ENCODE measurements at places on chromosomes 11 and 22.

- no peak for DNase-seq
Measured at GRCh38 chr11:73343076-73343873, 32.9 kb upstream of the RELT start.

DNA sequence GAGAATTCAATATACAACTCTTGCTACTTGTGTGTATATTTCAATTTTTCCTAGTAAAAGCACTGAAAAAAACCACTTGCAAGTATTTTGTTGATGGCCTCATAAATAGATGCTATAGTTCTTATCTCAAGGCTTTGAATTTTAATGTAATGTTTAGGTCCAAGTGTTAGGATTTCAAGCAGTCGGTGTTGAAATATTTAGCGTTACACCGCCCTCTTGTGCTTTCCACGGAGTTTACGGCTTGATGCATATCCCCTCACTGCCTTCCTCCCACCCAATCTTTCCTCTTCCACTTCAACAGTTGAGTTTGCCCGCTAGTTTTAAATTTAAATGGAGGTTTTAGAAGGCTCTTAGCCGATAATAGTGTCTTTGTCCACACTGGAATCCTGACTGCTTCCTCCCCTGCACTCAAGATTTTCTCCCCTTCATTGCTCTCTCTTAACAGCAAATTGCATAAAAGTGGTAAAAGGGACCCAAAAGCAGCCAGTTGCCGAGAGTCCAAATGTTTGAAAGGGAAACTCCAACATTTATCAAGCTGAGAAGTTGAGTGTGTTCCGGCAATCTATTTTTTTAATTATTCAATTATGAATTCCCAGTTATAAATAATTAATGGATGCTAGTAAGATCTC, 25.9 kb upstream of the HTATIP2 start:
- DNase-seq, result peak; percentile 2

DNA sequence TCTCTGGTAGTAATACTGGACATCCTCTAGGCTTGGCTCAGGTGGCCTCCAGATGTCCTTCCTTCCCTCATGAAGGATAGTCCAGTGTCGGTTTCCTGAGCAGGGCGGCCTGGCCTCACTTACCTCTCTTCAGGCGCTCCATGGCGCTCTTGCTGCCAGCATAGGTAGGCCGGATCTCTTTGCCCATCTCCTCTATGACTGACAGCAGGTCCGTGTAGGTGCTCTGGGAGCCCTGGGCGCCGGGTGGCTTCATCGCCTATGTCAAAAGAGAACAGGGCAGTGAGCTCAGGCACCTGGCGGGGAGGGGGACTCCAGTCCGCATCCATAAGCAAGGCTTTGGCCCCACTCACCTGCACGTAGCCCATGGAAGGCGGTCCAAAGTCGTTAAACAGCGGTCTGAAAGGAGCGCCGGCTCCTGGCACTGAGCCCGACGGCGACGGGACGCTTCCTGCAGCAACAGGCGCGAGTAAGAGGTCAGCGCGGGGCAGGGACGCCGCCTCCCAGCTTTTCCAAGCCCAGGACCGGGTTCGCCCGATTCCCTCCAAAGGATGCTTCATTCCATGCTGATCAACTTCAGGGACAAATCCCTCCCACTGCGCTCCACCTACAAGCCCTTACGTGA, 609 bp downstream of the CDK2AP2 start:
- no peak for DNase-seq

DNA sequence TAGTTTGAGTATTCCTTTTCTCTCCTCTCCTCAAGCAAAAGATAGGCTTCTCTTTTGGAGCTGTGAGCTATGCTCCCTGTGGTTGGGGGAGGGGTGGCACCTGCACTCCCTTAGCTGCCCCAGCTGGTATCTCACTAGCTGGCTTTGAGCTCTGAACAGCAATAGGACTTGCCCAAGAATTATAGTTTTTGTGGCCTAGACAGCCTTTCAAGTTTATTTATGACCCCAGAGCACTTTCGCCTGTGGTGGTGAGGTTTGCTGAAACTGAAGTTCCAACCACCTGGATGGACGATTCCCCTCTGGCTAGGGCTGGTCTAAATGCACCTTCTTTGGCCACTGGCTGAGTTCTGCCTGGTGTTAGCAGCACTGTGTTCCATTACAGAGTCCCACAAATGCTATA, 37.1 kb upstream of the SLC37A2 start:
- no peak for DNase-seq

GRCh38 chr11:129611661-129612446, 203.8 kb upstream of the TMEM45B start:
- DNase-seq, result no peak

DNA sequence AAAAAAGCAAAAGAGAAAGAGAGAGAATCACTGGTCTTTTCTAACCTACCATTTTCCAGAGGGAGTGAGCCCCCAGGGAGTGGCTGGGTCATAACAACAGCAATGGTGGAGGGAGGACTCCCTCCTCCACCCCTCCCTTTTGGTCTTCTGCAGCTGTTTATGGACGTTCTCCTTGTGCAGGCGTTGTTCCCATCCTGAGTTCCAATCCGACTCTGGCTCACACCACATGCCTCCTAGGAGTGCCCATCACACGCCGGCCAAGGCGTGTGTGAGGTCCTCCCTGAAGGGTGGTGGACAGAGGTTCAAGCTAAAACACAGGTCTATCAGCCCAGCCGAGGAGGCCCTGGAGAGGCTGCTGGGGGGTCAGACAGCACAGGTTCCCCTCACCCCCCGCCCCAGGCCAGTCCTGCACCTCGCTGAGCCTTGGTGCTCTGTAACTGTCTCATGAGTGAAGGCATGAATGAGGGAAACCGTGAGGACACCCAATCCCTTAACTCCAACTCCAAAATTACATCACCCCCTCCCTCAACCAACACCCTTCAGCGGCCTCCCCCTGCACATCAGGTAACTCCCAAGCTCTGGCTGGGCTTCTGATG, 29.4 kb downstream of the IFT27 start:
- no peak for DNase-seq

- peak; percentile 91 for DNase-seq
Measured at GRCh38 chr11:67436459-67437081, 912 bp downstream of the PTPRCAP start.

DNA sequence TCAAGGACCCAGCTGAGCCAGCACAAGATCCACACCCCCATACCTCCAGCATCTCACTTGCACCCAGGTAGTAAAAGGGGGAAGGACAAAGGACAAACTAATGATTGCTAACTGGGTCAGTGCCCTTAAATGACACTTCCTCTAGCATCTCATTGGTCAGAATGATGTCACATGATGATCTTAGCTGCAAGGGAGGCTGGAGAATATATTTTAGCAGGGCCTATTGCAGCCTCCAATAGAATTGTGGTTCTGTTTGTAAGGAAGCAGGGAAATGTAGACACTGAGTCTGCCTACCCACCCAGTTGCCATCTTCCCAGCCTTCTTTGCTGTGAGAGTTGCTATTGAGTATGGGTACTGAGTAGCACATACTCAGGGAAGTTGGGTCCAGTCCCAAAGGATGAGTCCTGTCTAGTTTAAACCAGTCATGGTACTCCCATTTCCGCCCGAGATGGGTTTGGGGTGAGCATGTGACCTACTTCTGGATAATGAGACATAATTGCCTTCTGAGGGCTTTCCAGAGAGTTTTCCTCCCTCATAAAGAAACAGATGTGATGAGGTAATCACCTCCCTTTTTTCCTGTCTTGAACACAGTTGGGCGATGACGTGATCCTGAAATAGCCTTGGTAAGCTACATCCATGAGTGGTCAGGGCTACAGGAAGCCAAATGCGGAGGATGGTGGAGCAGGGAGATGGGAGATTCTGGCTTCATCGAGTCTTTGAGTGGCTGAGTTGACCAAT, 5.5 kb upstream of the DNAL4 start:
- DNase-seq, result no peak

- no peak for DNase-seq
Measured at GRCh38 chr11:14275076-14275475, 83.9 kb downstream of the RRAS2 start.

- DNase-seq, result no peak
Measured at GRCh38 chr11:119038884-119039283, 8.2 kb upstream of the SLC37A4 start.

- DNase-seq, result no peak
Measured at GRCh38 chr11:7871056-7871455, 60.0 kb downstream of the OR10A6 start.

DNA sequence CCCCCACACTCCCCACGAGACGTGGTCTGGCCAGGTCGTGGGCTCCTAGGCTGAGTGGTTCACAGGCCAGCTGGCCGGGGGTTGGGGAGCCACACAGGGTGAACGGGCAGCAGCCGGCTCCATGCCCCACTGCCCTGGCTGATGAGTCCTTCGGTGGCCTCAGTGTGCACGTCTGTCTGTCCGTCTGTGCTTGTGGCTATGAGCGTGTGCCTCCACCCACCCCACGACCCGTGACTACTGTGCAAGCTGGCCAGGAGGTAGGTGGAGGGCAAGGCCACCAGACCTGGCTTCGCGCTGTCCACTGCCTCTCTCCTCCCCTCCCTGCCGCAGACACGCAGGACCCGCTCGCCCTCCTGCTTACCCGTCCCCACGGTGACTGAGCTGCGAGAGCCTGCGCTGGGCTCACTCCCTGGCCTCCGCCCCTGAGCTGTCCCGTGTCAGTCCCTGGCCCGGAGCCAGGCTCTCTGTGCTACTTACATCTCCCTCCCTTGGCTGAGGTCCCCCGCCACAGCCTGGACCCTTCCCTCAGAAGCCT, 14.1 kb downstream of the CSDC2 start:
- no peak for DNase-seq

- no peak for DNase-seq
Measured at GRCh38 chr11:34601085-34601444, 19.8 kb upstream of the EHF start.

GRCh38 chr11:7600205-7600775, 73.0 kb downstream of the CYB5R2 start:
- no peak for DNase-seq

DNA sequence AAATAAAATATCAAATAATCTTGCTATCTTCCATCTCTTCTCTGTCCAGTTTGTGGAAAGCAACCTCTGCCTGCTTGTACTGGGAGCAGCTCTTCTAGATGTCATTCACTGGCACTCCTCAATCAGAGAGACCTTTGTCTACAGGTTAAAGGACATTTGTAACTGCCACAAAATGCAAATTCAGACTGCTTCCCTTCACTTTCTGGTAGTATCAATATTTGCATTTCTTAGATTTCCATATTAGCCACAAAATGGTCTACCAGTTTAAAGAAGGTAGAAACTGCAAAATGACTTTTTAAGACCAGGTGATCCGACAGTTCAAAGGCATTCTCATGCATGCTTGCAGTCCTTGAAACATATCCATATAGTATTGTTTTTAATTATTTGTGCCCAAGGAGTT, 51.7 kb upstream of the RCN1 start:
- DNase-seq, result no peak

GRCh38 chr22:20761536-20761935, 12.4 kb upstream of the SERPIND1 start:
- no peak for DNase-seq

DNA sequence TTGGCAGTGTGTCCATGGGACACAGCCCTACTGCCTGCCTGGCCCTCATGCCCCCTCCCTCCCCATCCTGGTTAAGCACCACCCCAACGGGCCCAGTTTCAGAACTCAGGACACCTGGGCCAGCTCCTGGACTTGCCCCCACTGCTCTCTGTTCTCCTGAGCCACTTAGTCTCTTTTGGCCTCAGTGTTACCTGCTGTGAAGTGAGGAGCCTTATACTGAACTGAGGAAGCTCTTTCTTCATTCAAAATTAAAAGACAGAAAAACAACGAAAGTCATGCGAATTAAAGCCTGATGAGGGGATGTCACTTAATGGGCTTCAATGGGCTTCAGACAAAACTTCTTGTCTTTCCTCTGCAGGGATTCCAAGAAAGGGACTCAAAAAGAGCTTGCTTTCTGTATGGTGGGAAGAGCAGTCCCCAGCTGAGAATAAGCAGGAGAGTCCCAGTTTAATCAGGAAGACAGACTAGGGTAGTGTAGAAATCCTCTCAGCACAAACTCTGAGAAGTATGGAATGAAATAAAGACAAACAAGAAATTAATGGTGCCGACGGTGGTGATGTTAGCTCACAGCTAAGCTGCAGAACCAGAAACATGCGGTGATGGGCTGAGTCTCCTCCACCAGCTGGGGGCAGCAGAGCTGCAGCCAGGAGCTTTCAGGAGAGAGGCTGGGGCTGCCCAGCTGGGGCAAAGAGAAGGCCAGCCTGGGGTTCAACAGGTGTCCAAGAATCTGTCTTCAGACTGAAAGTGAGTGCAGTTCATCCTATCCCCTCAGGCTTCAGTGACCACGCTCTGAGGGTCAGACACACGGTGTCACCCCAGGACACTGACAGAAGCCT, 101.0 kb downstream of the GGTLC2 start:
- DNase-seq, result no peak

- DNase-seq, result no peak
Measured at GRCh38 chr11:19251577-19251976, 10.8 kb upstream of the E2F8 start.

Data from GM12892 (cell line).